GM13977 (cell line): ENCODE measurements at places on chromosomes 2 and 18.

DNA sequence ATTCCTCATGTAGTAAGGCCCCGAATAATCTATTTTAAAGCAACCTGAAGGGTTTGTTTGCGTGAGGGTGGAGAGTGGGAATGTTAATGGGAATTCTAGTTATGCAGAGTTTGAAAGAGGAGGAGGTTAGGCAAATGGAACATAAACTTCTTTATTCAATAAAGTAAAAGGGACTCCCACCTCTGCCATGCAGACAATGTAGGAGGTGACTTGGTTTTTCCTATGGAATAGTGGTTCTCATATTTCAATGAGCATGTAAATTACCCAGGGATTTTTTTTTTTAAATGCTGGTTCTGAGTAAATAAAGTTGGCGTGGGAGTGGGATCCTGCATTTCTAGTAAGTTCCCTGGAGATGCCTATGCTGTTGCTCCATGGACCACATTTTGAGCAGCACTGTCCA, 367.9 kb downstream of the THSD7B start:
- DNase-seq, result no peak

DNA sequence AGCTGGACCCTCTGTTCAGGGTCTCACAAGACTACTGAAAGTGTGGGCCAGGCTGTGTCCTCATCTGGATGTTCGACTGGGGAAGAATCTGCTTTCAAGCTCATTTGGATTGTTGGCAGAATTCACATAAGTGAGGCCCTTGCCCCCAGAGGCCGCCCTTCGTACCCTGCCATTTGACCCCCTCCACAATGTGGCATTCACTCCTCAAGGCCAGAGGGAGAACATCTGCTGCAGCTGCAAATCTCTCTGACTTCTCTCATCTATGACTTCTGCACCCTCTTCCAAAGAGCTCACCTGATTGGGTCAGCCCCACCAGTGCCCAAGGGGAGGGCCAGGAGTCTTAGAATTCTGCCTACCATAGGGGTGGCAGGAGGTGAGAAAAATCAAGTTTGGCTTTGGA, 3.9 kb upstream of the CNDP2 start:
- no peak for DNase-seq

GRCh38 chr2:231604101-231604684, 11.5 kb downstream of the TEX44 start:
- peak; percentile 79 for DNase-seq

DNA sequence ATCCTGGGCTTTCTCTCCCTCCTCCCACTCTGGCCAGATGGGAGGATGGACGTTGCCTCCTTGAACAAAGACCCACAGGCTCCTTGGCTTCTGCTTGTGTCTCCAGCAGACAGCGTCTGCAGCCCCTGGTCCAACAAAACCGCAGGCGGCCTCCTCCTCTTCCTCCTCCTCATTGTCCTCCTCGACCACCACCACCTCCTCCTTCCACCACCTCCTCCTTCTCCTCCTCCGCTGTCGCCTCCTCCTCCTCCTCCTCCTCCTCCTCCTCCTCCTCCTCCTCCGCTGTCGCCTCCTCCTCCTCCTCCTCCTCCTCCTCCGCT, 45.7 kb upstream of the ALPP start:
- no peak for DNase-seq

GRCh38 chr18:31100436-31101182, 1.6 kb downstream of the DSC2 start:
- DNase-seq, result no peak

DNA sequence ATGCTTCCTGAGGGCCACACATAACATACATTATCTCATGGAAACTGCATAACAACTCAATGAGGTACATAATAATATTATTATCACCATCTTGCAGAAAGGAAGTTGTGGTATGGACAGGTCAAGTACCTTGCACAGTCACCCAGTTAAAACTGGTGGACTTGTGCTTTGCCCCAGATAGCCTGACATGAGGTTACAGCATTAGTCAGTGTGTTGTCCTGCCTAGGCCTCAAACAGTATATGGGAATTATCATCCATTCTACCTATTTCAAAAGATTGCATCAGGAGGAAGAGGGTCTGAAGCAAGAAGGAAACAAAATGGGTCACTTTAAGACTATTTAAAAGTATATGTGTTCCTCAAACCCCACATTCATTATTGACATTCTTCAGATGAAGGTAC, 5.4 kb upstream of the ANTXR1 start:
- no peak for DNase-seq

- DNase-seq, result no peak
These were observed 619 bp upstream of the MSH6 start for GRCh38 chr2:47782381-47782670.

- no peak for DNase-seq
These were observed 737.5 kb downstream of the SATB2 start for GRCh38 chr2:198720266-198720665.

GRCh38 chr2:230906471-230907230, 18.4 kb downstream of the GPR55 start:
- no peak for DNase-seq

DNA sequence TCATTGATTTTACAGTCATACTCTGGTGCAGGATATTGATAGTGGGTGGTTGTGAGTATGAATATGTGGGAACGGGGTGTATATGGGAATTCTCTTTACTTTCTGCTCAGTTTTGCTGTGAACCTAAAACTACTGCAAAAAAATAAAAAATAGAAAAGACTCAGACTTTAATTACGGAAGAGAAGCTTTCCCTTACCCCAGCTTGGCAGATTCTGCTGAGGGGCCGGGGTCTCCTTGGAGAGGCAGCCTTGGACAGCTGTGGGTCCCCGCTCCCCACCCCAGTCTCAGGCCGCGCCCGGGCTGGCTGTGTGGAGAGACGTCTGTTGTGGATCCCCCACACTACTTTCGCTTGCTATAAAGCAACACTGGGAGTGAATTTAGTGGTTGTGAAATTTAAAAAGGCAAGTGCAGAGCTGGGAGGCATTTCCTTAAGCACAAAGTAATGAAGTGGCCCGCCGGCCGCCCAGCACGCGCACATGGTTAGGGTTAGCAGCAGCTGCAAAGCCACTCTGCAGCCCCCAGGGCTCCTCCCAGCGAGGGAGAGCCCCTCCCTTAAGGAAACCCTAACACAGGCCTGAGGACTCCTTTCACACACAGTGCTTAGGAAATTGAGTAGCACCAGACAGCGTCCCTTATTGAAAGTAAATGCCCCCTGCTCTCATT, 102.4 kb downstream of the DDX1 start:
- no peak for DNase-seq

GRCh38 chr18:48345596-48345995, 63.6 kb downstream of the ZBTB7C start:
- DNase-seq, result no peak

DNA sequence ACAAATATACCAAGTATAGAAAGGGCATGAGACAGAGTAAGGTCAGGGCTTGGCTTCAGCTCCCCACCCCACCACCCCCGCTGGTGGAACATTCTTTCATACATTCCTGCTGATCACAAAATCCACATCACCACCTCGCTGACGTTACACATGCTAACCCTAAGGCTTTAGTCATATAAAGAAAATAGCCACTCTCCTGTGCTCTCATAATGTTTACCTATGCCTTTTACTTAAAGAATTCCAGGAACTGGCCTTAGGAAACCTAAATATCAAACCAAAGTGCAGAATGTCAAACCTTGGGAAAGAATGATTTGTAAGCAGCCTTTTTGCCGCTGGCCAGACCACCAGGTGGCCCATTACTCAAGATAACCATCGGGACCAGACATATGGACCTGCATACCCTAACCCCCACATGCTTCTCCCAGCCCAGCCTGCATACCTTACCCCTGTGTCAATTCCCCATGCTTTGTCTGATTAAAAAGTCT, 136.3 kb upstream of the SLC39A10 start:
- no peak for DNase-seq

DNA sequence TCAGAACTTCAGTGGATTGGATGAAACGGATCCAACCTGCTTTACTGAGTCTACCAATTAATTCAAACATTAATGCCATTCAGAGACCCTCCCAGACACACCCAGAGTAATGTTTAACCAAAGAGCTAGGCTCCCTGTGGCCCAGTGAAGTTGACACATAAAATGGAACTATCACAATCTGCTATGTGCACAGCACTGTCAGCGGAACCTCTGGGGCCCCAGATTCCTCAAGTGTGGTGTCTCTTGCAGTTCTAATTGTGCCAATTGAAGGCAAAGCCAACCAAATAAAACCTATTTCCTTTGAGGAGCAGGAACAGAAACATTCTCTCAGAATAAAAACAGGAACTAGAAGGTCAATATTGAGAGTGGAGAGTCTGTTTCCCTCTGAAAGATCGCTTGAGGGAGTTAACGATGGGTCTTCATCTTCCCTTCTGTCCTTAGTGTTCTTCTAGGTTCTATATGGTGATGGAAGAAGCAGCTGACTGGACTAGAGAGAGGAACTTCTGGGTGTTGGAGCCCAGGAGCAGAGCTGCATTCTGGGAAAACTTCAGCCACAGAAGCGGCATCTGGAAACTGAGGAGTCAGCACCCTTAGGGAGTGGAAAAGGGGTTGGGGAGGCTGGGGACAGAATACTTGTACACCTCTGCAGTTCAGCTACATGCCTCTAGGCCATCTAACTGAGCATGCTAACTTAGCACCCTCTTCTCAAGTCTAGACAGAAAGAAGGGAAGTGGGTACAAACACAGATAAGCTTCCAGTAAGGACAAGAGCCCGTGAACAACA, 174.4 kb upstream of the FBXO11 start:
- no peak for DNase-seq

GRCh38 chr2:10810202-10811161, 2.1 kb downstream of the PDIA6 start:
- DNase-seq, result peak; percentile 62

DNA sequence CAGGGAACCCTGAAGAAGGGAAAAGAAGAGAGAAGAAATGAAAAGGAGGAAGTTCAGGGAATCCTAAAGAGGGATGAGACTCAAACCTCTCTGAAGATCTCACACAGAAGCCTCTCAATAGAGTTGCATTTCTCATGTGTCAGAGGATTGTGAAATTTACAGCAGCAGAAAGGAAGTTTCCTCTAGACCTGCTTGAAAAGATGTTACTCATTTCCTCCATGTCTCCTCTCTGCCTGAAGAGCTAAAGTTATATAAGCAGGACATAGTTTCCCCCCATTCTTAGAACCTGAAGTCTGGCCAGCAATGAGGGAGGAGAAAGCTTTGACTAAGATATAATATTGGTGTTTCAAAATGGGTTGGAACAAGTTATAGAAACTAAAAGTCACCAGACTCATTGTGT, 1155.6 kb downstream of the LRP1B start:
- no peak for DNase-seq

DNA sequence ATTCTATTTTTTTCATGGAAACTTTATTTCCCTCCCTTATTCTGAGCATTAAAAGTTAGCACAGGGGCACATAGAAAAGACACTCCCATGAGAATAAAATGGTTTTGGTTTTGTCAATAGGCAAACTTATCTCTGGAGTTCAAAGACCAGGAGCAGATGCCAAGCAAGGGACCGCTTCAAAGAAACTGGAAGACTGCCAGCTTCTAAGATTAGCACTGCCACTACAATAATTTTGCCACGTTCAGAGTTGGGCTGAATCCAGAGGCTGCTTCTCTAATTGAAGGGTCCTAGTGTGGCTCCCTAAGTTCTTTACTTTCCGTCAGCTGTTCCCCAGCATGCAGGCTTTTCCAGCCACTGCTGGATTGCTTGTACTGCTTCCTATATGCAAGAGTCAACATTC, 681.0 kb upstream of the GCFC2 start:
- no peak for DNase-seq

- no peak for DNase-seq
These were observed 48.6 kb downstream of the GALNT14 start for GRCh38 chr2:31089645-31090044.

DNA sequence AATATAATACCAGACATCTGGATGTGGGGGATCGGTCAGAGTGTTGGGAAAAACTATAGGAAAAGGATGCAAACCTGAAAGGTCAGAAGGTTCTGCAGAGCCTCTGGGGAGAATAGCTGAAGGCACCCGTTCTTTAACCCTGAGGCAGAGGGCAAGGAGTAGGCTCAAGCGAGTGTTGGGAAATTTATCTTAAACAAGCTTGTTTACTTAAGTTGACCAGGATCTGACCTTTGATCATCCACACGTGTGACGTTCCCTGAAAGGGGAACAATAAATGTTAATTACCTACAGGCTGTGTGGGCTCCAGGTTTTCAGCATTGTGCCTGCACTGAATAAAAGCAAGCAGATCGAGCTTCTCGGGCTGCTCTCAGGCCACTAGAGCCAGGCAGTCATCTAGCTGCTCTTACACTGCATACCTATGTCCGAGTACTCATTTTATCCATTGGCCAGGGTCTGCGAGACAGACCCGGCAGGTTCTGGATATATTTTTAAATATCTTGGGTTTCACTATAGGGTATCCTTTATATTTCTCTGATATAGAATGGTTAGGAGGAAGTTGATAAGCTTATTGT, 400.6 kb upstream of the CHST9 start:
- DNase-seq, result no peak

DNA sequence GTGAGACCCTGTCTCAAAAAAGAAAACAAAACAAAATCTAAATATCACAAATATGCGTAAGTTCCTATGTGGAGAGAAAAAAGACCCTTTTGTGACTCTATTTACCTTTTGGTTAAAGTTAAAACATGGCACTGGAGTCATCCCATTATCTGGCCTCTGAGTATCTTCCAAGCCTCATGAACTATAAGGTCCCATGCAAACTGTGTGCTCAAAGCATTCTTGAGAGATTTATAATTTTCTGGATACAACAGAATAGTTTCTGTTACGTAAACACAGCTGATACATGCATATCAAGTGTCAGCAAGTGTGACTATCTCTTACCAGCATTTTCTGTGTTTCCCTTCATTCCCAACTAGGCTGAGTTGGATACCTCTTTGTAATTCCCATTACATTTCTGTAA, 8.8 kb upstream of the NOSTRIN start:
- DNase-seq, result no peak

DNA sequence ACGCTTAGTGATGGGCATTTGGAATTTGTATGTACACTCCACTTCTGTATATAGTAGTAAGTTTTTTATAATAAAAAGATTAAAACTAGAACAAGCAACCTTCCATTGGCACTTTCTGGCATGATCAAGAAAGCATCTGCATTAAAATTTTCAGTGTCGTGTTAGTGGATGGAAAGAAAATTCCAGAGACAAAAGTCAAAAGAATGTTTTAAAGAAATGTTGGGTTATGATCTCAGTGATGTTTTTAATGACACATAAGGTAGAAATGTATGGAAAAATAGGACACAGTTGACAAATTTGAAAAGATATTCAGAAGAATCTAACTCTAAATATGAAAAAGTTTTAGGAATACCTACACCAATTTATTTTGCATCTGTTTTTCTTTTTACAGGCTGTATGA, 126.1 kb upstream of the FAM117B start:
- DNase-seq, result no peak
